ENCODE measurements at places on chromosomes 11 and 22.

DNA sequence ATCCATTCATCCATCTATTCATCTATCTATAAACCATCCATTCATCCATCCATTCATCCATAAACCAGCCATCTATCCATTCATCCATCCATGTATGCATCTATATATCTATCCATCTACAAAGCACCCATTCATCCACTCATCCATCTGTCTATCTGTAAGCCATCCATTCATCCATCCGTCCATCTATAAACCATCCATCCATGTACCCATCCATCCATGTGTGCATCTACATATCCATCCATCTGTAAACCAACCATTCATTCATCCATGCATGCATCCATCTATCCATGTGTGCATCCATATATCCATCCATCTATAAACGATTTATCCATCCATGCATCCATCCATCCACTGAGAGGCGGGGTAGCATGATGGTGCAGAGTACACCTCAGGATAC lies 58.4 kb downstream of the MPPED1 start:
- no peak for DNase-seq

DNA sequence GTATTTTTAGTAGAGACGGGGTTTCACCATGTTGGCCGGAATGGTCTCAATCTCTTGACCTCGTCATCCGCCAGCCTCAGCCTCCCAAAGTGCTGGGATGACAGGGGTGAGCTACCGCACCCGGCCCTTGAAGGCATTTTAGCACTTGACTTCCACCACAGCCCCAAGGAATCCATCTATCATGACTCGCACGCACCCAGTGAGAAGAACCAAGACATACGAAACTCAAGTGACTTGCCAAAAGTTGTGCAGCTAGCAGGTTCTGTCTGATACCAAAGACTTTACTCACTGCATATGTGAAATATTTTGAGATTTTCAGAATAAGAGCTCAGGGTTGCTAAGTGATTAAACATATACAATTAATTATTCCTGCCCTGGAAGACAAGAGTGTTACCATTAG lies 21.0 kb downstream of the FLI1 start:
- peak; percentile 70 for DNase-seq

DNA sequence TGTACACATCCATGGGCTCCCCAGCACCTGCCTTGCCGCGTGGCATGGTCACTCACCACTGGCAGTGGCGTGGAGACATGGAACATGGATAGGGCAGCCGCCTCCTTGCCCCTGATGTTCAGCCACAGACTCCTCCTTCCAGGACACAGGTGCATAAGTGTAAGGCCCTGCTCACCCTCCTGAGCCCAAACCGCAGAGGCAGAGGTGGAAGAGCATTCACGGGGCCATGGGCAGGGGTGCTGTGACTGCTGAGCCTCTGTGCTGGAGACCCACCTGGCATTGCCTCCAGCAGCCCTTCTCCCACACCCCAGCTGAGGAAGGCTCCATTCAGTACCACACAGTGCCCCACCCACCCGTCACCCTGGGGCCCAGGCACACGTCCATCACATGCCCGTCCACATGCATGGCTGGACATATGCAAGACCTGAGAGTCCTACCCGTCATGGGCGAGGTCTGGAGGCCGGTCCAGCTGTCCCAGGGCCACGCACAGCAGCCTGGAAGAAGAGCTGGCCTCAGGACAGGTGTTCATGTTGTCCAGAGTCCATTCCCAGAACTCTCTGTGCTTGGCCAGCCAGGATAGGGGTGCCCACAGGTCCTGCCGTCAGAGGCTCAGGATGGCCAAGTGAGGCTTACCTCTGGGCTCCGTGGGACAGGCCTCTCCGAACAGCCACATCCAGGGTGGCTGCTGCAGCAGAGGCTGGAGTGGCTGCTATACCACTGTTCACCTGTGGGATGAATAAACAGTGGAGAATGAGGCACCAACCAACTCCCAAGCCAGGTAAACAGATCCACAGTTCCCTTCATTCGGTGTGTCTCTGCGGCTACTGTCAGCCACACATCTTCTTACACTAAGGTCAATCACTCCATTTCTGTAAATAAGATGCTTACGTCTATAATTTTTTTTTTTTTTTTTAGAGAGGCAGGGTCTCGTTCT lies 1.7 kb upstream of the TUBGCP6 start:
- peak; percentile 13 for DNase-seq

DNA sequence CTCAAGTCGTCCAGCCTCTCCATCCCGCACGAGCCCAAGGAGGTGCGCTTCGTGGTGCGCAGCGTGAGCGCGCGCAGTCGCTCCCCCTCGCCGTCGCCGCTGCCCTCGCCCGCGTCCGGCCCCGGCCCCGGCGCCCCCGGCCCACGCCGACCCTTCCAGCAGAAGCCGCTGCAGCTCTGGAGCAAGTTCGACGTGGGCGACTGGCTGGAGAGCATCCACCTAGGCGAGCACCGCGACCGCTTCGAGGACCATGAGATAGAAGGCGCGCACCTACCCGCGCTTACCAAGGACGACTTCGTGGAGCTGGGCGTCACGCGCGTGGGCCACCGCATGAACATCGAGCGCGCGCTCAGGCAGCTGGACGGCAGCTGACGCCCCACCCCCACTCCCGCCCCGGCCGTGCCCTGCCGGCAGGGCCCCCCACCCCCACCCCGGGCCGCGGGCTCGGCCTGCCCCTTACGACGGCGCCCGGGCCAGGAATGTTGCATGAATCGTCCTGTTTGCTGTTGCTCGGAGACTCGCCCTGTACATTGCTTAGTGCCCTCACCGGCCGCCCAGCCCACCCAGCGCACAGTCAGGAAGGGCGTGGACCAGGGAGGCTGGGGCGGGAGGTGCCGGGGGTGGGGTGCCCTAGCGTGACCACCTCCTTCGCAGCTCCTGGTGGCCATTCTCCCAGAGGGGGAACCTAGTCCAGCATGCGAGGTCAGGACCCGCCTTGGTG lies 6.9 kb upstream of the ACR start:
- no peak for DNase-seq

DNA sequence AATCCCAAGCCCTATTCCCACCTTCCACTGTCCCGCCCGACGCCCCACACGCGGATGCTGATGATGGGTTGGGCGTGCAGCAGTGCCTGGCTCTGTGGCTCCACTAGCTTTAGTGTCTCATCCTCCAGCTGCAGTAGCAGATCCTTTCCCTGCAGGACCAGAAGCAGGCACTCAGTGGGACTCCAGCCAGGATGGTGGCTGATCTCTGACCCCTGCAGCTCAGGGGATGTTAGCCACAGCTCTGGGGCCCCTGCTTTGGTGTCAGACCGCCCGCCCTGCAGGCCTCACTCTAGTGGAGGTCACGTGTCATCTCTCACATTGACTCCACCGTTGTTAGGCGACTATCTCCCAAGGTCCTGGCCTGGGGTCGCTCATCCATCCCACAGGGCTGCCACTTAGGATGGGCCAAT lies 11.8 kb downstream of the SMPD1 start:
- DNase-seq = no peak

- no peak for DNase-seq
Observed at GRCh38 chr11:119941636-119942411, 196.1 kb downstream of the TRIM29 start.

DNA sequence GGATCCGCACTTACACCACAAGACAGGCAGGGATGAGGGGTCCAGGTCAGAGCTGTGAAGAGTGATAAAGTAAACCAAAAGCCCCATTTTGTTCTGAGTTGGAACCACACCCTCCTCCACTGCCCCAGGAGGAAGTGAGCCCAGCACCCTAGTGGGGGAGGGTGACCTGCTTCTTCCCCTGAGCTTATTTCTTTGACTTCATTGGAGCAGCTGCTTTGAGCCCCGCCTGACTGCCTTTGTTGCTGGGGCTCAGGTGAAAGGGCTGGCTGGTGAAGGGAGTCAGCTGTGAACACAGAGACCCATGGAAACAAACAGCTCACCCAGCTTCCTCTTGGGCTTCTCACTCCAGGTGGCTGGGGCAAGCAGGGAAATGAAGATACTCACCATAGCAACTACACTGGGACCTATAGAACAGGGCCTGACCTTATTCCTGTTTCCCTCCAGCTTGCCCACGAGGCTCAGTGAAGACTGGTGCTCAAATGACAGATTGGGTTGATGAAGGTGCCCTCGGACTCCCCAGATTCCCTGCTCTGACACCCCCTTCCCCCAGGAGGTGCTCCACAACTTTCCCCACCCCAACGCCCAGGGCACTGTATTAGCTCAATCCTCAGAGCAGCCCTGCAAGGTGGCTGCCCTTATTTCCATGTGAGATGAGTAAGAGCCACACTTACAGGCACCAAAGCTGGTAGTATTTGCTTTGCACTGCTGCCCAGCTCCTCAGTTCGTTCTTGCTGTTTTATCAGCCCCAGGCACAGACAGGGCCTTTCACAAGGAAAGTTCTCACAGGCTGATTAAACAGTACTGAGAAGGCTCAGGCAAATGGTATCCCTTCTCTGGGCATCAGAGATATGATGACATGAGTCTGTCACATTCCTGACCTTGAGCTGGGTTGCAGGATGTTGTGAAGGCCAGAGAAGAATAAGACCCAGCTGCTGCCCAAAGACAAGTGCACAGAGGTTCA lies 2.4 kb downstream of the UCP2 start:
- DNase-seq = peak; percentile 83

GRCh38 chr11:10426475-10426874 lies 28.6 kb upstream of the AMPD3 start:
- no peak for DNase-seq
